ENCODE measurements at places on chromosomes 5 and 9. TPM values are rescaled to one million over a fixed set of nuclear protein-coding genes. Genes with fewer than 3 reads are reported as not detected.

DNA sequence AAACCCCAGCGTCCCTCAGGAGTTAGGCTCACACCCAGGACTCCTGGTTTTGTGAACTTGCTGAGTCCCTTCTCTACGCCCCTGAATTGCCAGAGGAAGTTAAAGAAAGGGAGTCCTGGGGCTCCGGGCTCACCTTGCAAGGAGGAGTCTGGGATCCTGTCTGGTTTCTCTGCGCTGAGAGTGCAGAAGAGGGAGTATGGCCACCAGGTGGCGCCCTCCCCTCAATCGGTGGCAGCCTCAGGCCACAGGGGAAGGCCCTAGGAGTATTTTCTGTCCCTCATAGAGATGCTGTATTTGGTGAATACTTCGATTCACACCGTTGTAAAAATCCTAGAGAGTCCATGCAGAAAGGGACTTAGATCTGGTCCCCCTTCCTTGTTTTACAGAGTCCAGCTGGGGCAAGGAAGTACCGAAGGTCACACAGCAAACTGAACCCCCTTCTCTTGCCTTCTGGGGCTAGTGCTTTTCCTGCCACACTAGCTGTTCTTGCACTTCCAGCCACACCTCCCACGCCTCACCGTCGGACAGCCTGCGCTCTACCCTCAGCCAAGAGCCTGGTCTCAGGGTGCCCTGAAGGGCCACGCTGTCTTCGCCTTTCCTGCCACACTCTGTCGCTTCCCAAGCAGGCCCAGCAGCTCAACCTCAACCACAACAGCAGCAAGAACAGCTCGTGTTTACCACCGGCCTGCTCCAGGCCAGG, 10.2 kb downstream of the HAND1 start:
- peak; percentile 90 for DNase-seq

The CLIC3 gene
- total RNA-seq, result 1.1 TPM

DNA sequence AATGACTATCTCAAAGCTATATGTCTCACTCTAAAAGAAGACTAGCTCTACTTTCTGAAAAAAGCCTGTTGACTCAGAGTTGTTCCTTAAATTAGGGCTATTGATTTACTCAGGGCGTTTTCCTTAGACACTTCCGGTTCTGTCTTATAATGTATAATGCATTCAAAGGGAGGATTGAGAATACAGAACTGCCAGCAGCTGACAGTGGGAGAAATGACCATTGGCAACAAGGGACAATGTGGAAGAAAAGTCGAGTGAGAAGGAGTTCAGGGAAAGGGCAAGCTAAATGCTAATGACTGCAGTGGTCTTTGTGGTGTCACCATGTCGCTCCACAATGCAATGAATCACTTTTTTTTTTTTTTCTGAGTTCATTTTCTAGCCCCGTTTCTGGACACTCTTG, 65.7 kb upstream of the ANKH start:
- DNase-seq, result no peak

The EMB gene
- 15.4 TPM for total RNA-seq

DNA sequence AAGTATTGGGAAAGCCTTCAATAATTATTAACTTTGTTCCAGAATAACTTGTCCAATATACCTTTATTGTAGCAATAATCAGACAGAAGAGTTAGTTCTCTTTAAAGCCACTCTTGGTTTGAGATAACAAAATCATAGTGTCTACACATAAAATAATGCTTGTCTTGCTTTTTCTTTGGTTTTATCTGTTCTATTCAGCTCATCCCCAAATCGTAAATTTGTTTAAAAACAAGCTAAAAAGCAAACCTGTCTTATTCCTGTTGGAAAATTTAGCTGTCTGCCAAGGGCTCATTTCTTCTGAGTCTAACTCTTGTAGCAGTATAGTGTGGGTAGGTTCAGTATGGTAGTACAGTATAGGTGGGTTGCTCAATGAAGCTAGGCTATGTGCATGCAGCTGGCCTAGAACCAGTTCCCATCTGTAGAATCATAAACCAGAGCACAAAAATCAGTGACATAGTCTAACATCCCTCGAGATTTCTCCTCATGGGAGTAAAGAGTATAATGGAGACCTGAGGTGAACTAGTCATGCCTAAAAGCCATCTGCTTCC, 17.9 kb upstream of the APBA1 start:
- no peak for DNase-seq

All from Right ventricle myocardium inferior (tissue), 1 donor.